ENCODE measurements at places on chromosomes 7 and 10.

- DNase-seq = no peak
These were observed 44.5 kb downstream of the PODXL start for GRCh38 chr7:131511774-131512535.

GRCh38 chr7:64758151-64758550 lies 36.1 kb upstream of the ZNF138 start:
- no peak for DNase-seq

DNA sequence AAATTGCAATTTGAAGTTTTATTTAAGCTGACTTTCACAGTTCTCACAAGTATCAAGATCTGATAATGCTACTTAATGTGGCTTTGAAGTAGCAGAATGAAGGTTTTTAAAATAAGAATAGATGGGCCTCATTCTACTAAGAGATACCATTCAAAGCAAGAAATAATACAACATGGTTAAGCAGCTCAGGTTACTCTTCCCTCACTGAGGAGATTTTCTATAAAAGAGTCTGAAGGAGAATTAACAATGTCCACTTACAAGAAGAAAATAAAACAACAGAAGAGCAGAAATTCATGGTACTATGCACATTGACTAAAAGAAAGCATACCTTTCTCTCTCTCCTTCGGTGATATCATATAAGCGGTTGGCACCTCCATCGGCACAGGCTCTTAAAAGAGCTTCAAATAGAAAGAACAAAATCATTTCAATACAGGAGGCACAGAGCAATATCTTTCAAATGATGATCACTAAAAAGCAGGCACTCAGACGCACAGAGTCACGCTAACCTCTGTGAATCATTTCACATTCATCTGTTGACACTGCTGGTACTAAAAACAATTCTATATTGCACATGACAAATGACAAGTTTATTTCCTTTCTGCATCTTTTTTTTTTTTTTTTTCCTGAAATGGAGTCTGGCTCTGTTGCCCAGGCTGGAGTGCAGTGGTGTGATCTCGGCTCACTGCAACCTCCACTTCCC lies 153.1 kb downstream of the TPK1 start:
- no peak for DNase-seq

- DNase-seq = no peak
These were observed 52.3 kb upstream of the MYL10 start for GRCh38 chr7:101681170-101682007.

DNA sequence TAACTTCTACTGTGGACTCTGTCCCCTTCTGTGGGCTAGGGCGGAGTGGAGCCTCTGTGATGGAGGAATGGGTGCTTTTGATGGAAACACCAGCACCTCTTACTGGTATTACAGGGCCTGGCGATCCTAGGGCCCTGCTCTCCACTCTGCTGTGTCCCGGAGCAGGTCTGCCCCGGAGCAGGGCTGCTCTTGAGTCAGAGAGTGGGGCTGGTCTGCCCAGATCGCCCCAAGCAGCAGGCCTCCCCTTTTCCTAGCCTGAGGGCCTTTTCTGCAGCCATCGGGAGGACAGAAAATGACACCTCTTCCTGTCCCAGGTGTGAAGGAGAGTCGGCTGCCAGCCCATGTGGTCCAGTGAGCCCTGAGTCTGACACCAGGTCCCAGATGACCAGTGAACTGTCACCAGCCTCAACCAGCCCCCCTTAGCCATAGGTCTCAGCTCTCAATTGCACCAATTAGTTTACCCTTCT lies 1.4 kb downstream of the ZNF282 start:
- DNase-seq = peak; percentile 8

- DNase-seq = no peak
These were observed 655.6 kb downstream of the LRMDA start for GRCh38 chr10:76086761-76087639.

- DNase-seq = no peak
These were observed 130.6 kb downstream of the WDR11 start for GRCh38 chr10:120981601-120982391.

DNA sequence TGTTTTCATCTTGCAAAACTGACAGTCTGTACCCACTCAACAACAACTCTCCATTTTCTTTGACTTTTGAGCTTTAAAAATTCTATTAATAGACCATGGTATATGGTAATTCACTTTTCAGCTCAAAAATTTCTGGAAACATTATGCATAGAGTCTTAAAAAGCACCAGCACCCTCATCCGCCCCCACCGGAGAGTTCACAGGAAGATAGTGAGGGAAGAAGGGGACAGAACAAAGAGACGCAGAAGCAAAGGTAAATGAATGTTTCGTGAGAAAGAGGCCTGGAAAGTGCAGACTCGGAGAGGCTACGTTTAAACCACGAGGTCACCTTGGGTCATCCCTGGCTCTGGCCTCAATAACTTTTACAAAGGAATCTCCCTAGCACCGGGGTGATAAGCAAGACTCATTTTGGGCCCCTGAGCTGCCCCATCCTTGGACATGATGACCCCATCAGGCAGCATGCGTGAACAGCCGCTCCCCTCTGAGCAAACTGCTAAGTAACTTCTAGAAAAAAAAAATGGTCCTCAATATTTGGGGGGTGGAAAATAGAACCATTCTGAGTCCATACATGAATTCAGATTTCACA lies 96.3 kb downstream of the CPXM2 start:
- DNase-seq = no peak

- DNase-seq = no peak
These were observed 96.4 kb downstream of the MARCHF5 start for GRCh38 chr10:92387289-92387940.

DNA sequence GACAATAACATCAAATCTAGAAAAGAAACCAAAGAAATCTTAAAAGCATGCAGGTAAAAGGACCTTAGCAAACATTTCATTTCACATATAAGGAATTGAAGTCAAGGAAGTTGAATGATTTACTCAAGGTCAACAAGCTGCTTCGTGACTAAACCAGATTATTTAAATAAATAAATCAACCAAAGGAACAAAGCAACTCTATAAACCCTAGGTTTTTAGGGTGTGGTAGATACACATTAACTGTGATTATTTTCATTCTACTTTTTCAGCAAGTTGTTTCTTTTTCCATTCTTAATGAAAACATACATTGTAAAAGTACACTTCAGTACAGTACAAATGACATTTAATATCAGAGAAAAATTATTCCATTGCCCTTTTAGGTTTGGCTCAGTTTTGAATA lies 382.0 kb upstream of the STEAP1 start:
- DNase-seq = no peak

GRCh38 chr7:157000741-157001653 lies 9.5 kb downstream of the MNX1 start:
- no peak for DNase-seq

GRCh38 chr7:19713676-19714075 lies 4.8 kb upstream of the POLR1F start:
- peak; percentile 14 for DNase-seq

GRCh38 chr7:102991077-102991539 lies 78.3 kb downstream of the LRRC17 start:
- no peak for DNase-seq

DNA sequence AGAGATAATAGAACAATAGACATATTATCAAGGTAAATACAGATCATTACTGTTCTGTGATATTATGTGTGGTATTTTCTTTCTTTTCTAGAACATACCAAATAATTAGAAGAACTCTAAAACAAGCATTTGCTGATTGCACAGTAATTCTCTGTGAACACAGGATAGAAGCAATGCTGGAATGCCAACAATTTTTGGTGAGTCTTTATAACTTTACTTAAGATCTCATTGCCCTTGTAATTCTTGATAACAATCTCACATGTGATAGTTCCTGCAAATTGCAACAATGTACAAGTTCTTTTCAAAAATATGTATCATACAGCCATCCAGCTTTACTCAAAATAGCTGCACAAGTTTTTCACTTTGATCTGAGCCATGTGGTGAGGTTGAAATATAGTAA lies 185.5 kb downstream of the CFTR start:
- no peak for DNase-seq

GRCh38 chr10:13961097-13961496 lies 369.6 kb downstream of the FRMD4A start:
- DNase-seq = no peak

DNA sequence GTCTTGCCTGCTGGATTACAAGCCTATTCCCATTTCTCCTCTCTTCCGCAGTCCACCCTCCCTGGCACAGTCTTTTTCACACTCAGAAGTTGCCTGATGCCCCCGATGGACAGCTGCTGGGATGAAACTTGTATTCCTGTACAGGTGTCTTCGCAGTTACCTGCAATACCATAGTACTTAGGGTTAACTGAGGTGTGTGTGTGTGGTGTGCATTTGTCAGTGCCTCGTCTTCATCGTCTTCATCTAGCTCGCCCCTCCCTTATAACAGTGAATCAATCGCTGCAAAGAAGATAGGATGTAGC lies 11.0 kb downstream of the NXPH1 start:
- DNase-seq = no peak

GRCh38 chr10:8453587-8453986 lies 399.1 kb downstream of the GATA3 start:
- no peak for DNase-seq

- DNase-seq = no peak
These were observed 1.2 kb downstream of the FGF8 start for GRCh38 chr10:101774589-101775272.

DNA sequence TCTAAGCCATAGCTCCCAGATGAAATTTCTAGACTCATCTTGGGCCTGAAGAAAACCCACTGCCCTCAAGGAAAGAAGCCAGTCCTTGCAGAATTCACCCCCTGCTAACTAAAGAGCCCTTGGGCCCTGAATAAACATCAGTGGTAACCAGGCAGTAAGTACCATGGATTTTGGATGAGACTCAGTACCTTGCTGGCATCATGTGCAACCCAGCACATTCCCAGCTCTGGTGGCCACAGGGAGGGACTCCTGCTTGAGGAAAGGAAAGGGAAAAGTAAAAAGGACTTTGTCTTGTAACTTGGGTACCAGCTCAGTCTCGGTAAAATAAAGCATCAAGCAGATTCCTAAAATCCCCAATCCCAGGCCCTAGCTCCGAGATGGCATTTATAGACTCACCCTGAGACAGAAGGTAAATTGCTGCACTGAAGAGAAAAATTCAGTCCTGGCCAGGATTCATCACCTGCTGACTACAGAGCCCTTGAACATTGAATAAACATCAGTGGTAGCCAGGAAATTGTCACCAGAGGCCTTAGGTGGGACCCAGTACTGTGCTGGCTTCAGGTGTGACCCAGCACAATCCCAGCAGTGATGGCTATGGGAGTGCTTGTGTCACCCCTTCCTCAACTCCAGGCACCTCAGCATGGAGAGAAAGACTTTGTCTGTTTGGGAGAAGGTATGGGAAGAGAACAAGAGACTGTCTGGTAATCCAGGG lies 31.2 kb upstream of the SFTPD start:
- no peak for DNase-seq

DNA sequence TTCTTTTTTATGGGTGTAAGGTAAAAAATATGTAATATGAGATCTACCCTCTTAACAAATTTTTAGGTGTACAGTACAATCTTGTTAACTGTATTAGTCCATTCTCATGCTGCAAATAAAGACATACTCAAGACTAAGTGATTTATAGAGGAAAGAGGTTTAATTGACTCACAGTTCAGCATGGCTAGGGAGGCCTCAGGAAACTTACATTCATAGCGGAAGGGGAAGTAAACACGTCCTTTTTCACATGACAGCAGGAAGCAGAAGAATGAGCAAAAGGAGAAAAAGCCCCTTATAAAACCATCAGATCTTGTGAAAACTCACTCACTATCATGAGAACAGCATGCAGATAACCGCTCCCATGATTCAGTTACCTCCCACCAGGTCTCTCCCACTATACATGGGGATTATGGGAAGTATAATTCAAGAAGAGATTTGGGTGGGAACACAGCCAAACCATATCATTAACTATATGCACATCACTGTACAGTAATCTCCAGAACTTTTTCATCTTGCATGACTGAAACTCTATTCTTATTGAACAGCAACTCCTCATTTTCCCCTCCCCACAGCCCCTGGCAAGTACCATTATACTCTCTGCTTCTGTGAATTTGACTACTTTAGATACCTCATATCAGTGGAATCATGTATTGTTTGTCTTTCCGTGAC lies 127.4 kb downstream of the WNT2 start:
- no peak for DNase-seq
